ENCODE measurements at places on chromosomes 3 and 15.

- DNase-seq: no peak
Measured at GRCh38 chr3:44877333-44877732, 2.9 kb downstream of the TGM4 start.

- DNase-seq: no peak
Measured at GRCh38 chr15:78414621-78415250, 23.3 kb upstream of the IREB2 start.

DNA sequence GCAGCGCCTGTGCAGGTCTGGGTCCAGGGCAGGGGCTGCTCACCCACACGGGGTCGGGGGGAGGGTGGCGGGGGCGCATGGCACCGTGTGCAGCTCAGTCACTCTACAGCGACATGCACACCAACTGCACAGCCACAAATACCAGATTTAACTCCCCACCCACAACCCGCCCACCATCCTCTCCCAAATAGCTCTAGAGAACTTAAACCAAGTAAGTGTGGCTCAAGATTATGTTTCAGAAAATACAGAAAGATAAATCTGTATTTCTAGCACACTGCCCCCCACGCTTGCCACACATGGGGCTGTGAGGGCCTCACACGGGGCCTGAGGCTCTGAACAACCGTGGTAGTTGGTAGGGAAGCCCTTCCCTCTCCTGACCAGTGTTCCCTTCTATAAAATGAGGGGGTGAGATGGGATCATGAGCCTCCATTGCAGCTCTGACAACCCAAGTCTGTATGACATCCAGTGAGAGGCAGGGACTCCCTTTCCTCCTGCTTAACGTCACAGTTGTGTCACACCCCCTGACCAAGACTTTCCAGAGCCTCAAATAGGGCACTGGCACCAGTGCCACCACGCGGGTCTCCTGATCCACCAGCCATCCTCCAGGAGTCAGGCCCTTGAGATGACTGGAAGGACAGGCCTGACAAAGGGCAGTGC lies 23.1 kb downstream of the POC1A start:
- DNase-seq: no peak

GRCh38 chr15:94930960-94931359 lies 699.6 kb downstream of the MCTP2 start:
- DNase-seq: no peak

DNA sequence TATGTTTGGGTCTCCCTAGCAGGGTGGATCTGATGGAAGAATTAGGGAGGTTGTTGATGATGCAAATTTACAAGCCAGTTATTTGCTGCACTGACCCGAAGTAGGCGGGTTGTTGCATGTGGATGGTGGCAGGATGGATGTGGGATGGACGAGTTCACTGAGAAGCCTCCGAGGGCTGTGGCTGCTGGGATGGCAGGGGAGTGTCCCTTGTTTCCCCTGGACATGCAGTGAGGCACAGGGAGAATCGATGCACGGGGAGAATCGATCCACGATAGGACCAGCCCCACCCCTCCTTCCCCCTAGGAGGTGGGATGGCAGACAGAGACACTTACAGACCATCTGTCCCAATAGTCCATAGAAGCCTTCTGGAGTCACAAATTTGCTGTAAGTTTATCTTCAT lies 31.0 kb upstream of the KLF13 start:
- no peak for DNase-seq

- no peak for DNase-seq
Measured at GRCh38 chr3:62225051-62225450, 148.3 kb downstream of the FEZF2 start.

- DNase-seq: no peak
Measured at GRCh38 chr3:86782866-86783265, 208.1 kb downstream of the VGLL3 start.

- DNase-seq: no peak
Measured at GRCh38 chr3:41222501-41222900, 23.2 kb downstream of the CTNNB1 start.

DNA sequence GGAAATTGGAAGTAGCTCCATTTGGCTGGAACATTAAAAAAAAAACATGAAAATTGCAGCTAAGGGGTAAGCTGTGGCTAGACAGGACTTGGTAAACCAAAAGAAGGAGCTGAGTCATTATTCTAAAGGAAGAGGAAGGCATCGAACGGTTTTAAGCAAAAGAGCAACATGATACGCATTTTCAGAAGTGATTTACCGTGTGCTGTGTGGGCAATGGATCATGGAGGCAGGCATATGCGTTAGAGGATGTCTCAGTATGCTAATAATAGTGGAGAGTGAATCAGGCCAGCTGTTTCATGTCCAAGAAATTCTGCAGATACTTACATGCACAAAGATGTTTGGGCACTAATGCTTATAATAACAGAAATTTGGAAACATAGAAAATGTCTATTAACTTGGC lies 409.1 kb upstream of the ATP11B start:
- no peak for DNase-seq

- no peak for DNase-seq
Measured at GRCh38 chr3:149581248-149581647, 76.6 kb downstream of the WWTR1 start.

GRCh38 chr15:80591938-80592825 lies 102.9 kb upstream of the ABHD17C start:
- no peak for DNase-seq

- DNase-seq: no peak
Measured at GRCh38 chr15:77791941-77792340, 159.2 kb upstream of the LINGO1 start.

GRCh38 chr3:25117005-25117593 lies 311.0 kb upstream of the RARB start:
- no peak for DNase-seq

- no peak for DNase-seq
Measured at GRCh38 chr15:69797615-69798014, 300.1 kb downstream of the TLE3 start.

GRCh38 chr3:124234852-124235252 lies 242.9 kb upstream of the ROPN1 start:
- DNase-seq: no peak

- no peak for DNase-seq
Measured at GRCh38 chr3:156787926-156788663, 38.1 kb upstream of the LEKR1 start.

- DNase-seq: peak; percentile 81
Measured at GRCh38 chr3:49727924-49728361, 4.2 kb upstream of the GMPPB start.

DNA sequence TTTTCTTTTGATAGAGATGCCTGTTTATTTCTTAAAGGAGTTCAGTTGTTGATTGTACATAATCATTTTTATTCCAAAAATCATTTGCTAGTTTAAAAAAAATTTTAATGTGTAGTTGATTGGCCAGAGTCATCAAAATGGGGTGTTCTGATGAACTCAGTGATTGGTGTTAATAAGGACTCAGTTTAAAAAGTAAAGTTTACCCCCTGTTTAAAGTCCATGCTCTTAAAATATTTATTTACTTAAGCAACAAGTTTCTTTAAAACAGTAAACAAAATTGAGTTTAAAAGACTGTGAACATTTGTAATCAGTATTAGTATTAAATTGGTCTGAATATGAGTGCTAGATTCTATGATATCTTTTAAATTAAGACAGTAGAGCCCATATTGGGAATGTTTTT lies 56.0 kb downstream of the MEF2A start:
- DNase-seq: no peak

DNA sequence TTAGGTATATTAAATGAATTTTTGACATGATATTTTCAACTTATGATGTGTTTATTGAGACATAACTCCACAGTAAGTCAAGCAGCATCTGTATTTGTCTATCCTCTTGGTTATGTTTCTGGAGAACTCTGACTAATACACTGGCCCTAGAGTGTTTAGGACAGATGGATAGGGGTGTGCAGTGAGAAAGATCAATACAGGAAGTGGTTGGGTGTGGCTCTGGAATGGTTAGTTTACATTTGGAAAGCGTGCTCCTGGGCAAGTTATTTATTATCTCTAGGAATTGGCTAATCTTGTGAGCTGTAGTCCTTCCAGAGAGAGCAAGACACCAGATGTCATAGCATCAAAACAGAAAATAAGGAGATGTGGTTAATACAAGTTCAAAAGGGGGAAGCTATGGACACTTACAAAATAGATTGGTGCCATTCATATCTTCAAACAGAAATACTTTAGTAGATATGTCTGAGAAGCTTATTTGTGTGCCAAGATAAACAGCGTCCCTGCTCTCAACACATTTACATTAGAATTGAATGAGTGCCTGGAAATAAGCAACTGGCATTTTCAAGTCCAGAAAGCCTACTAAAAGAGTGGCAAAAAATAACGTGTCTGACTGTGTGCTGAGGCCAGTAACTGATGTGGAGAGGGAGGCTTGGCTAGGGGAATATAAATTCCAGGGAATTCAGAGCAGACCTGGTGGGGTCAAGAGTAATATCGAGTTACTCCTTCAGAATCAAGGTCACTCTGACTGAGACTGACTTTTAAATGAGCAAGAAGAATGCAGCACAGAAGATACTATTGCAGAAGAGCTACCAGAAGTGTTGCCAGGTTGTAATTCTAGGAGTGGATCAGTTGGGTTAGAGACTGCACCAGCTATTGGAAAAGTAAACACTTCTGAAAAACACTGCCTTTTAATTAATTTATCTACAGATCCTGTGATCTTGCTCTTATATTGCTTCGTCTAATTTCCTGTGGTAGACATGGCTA lies 33.4 kb upstream of the PLAAT1 start:
- DNase-seq: no peak

DNA sequence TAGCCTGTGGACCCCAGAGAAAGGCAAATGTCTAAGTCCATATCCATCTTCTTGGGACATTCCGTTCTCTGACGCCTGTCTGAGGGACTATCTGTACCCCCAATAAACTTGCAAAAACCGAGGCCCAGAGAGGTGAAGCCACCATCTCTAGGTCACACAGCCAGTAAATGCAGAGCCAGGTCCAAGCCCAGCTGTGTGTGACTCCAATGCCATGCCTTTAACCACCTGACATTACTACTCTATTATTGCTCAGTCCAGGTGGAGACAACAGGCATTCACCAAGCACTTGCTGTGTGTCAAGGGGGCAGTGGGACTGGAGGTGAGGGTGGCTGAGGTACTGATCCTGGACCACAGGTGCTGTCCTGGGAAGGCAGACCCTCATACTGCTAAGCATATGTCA lies 25.4 kb downstream of the CYP8B1 start:
- DNase-seq: no peak

- no peak for DNase-seq
Measured at GRCh38 chr3:49568965-49569364, 14.7 kb downstream of the BSN start.

DNA sequence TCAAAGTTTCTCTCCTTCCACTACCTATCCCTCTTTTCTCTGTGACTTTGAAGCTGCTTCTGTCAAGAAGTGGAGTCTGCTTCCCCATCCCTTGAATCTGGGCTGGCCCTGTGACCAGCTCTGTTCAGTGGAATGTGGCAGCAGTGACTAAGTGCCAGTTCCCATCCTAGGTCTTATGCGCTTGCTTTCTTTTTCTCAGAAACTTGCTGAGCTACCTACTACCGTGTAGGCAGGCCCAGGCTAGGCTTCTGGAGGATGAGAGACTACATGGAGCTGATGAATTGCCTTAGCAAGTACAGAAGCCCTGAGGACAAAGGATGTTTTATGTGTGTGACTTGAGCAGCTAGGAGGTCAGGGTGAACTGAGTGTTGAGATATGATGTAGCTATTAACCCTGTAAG lies 123.2 kb downstream of the PDCD6IP start:
- no peak for DNase-seq

GRCh38 chr15:78396976-78397375 lies 41.0 kb upstream of the IREB2 start:
- DNase-seq: no peak

- DNase-seq: no peak
Measured at GRCh38 chr3:9778143-9779074, 8.7 kb upstream of the CAMK1 start.

GRCh38 chr3:74535281-74535680 lies 79.2 kb downstream of the CNTN3 start:
- DNase-seq: no peak

- DNase-seq: no peak
Measured at GRCh38 chr3:25349095-25349494, 79.0 kb upstream of the RARB start.

- no peak for DNase-seq
Measured at GRCh38 chr3:25053360-25053759, 374.7 kb upstream of the RARB start.

DNA sequence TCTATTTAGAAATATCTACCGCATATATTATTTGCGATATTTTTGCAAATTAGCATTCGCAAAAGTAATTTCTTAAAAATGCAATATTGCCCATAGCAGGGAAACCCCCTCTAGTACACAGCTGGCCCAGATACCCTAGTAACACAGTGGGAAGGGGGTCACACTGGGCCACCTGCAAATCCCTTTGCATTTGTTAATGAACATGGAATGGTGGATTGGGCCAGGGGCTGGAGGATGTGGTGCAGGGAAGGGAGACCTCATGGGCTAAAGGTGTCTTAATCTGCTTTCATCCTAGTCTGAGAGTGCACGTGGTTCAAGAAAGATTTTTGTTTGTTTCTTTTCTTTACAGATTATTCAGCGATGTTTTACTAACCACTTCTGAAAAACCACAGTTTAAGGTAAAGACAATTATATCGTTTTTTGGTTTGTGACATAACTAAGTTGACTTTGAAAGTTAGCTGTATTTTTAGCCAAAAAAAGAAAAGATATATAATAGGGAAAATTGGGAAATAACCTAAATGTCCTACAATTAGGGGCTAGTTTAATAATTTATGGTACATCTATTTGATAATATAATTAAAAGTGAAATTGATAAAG lies 30.0 kb downstream of the PDHB start:
- no peak for DNase-seq

DNA sequence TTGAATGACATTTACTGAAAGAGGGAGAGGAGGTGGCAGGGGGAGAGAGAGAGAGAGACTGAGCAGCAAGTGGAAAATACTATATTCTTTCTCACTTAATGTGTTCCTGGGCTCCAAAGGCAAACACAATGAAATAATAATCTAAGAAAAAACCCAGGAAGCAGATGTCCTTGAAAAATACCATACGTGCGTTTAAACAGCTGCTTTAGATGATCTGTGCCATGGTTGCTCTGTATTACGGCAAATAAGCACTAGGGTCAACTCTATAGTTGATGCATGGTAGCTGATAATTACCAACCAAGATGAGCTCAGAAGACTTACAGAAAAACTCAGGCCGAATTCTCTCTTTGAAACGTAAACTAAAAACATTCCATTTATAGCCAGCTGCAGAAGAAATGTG lies 410.3 kb upstream of the TBL1XR1 start:
- no peak for DNase-seq

- DNase-seq: no peak
Measured at GRCh38 chr15:58410353-58410752, 21.4 kb upstream of the LIPC start.

GRCh38 chr3:37704064-37704463 lies 157.6 kb upstream of the CTDSPL start:
- DNase-seq: no peak

- no peak for DNase-seq
Measured at GRCh38 chr3:186354100-186354499, 7.9 kb downstream of the DGKG start.

GRCh38 chr15:62777671-62778070 lies 264.9 kb upstream of the TPM1 start:
- no peak for DNase-seq

DNA sequence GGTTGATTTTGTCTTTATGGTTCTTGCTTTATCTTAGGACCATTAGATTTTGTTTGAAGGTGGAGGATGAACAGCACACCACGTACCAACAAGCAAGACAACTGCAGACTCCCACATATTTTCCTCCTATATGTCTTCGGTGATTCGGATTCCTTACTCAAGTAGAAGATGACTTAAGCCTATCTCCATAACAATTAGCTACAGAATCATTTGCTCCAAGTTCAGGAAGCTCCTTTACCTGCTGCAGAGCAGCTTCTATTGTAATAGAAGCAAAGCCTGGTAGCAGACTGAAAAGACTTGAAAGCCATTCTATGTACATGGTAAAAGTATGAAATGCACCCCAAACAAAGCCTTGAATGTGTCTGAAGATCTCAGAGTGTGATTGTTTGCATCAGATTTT lies 229.0 kb downstream of the SOX2 start:
- DNase-seq: no peak

Data from posterior cingulate gyrus (tissue), 11 donors.